ENCODE measurements at places on chromosomes 7 and 10.

DNA sequence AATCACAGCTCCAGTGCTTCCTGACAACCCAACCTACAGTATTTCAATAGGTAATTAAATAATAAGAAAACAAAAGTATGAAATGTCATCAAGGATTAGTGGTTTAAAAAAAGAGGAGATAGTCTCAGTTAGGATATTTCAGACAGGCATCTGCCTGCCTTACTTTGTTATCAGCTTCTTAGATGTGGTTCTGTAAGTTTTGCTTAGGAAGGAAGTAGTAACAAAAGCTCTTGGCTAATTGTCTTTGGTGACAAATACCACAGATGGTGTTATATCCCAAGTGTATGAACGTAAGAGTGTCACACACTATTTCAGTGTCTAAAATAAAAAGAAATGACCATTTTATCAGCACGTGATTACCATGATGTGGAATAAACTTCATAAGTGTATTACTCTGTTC is 9.8 kb upstream of the ACTA2 start:
- no peak for DNase-seq

DNA sequence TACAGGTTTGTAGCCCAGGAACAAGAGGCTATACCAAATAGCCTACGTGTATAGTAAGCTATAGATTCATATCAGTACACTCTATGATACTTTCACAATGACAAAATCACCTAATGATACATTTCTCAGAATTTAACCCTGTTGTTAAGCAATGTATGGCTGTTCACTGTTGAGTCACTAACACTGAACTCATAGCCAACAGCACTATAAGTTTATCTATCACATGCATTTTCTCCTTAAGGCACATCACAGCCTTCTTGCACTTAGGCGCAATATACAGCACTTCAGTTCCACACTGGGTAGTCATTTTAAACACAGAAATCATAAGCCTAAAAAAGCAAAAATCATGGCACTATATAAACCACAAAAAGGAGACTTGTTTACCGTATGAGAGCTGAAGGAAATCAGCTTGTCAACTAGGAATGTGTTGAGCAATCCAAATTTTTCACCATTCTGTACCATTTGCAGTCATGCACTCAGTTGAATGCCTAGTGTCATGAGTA is 45.6 kb downstream of the ZNF438 start:
- no peak for DNase-seq

GRCh38 chr10:117569610-117570390 is 27.3 kb downstream of the EMX2 start:
- no peak for DNase-seq

DNA sequence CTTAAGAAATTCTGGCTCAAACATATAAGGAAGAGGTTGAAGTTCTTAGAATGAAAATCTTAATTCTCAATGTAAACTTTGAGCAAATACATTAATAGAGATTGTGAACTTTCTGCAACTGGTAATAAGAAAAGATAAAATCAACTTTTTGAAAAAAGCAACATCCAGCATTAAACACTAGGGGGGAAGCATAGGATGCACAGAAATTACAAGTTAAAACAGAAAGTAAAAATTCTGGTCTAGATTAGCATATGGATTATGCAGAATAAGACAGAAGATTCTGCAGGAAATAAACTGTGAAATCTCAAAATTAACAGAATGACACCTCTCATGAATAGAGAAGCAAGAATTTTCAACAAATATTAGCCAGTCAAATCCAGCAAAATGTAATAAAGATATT is 38.0 kb upstream of the CAV2 start:
- no peak for DNase-seq

DNA sequence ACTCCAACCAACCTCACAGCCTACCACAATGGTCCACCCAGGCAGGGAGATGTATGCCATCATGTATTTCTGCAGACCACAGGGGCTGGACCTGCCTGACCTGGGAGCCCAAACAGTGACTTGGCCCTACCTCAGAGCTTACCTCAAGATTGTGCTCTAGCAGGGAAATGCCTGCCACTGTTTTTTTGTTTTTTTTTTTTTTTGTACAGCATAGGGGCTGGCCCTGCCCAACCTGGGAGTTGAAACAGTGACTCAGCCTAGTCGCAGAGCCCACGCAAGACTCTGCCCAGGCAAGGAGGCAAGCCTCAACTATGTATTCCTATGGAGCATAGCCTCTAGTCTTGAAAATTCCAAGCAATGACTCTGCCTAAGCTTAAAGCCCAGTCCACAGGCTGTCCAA is 39.3 kb upstream of the CDK6 start:
- DNase-seq: no peak

- no peak for DNase-seq
These were observed 268.3 kb upstream of the SHH start for GRCh38 chr7:156080596-156080995.

- no peak for DNase-seq
These were observed 6.9 kb downstream of the KMT2E start for GRCh38 chr7:105020926-105021325.

GRCh38 chr10:110828525-110828924 is 43.2 kb upstream of the PDCD4 start:
- DNase-seq: no peak

DNA sequence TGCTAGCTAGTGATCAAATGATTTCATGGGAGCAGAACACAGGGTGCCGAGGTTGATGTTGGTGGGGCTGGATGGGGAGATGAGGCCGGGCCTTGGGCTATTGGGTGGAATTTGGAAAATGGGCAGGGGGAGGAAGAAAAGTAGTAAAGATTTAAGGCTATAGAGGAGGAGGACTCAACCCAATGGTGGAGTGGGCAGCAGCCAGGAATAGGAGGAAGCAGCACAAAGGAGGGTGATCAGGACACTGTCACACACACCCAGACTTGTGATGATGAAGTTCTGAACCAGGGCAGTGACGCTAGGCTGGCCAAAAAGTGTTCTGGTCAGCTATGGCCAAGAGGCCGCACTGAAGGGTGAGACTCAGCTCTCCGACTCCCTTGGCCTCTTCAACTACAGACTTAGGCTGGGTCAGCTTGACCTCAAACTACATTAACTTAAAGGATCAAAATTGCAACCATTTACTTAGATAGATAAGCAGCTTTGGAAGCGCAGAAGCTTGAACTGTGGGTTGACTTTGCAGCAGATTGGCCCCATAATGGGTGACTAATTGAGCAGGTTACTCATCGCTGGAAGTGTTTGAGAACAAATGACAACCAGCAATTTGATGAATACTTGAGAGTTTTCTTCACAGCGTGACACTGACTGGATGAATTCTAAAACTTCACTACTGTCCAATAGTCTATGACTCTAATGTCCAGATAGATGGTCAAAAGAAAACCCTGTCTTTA is 29.4 kb upstream of the GPR26 start:
- DNase-seq: no peak

GRCh38 chr10:78494179-78494578 is 460.5 kb downstream of the RPS24 start:
- DNase-seq: no peak

DNA sequence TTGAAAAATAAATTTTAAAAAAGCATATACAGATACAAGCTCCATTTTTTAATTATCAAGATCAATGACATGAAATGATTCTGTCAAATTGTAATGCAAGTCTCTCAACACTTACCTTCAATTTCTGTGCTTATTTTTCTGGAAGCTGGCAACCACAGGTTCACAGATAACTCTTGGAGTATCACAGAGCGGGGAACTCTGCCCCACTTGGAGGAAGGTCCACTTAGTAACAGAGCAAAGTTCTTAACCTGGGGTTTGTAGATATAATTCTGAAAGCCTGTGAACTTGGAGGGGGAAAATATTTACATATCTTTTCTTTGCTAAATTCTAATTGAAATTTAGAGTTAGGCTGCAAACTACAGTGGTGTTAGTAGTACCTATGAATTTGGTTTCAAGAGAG is 2.3 kb upstream of the MGAM start:
- DNase-seq: no peak

- DNase-seq: no peak
These were observed 59.4 kb downstream of the MARCHF5 start for GRCh38 chr10:92350411-92350810.

- DNase-seq: peak; percentile 90
These were observed 447.6 kb upstream of the ZMIZ1 start for GRCh38 chr10:78620985-78621799.

DNA sequence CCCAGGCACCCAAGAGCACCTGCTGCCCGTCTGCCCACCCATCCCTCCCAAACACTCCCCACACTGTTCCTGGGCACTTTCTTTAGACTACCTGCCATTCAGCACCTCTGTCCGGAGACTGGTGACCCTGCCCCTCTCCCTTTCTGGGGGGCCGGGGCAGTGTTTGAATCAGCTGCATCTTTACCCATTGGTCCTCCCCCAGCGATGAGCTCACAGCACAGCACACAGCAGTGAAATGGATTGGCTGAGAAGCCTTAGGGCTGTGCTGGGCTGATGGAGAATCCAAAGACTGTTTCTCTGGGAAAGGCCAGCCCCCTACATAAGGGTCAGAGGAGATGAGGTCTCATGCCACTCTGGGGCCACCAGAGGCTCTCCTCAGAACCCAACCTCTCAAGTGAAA is 40.2 kb downstream of the VWA2 start:
- DNase-seq: no peak

DNA sequence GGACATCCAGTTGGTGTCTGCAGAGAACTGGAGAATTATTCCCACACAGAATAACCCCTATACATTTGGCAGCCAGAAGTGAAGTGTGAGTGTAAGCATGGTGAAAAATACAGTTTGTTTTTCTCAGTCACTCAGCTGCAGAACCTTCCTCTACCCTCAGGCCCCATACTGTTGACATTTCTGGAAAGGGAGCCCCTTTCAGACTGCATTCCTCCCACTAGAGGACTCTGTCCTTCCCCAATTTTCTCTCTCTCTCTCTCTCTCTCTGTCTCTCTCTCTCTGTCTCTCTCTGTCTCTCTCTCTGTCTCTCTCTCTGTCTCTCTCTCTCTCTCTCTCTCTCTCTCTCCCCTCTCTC is 86.8 kb upstream of the STEAP1B start:
- DNase-seq: peak; percentile 59

GRCh38 chr10:10778959-10779358 is 238.7 kb upstream of the CELF2 start:
- DNase-seq: no peak

GRCh38 chr7:88919478-88920131 is 124.1 kb upstream of the TEX47 start:
- no peak for DNase-seq
